Upper lobe of right lung (tissue), 1 donor: ENCODE measurements at places on chromosomes 12 and 14. TPM values are rescaled to one million over a fixed set of nuclear protein-coding genes. Genes with fewer than 3 reads are reported as not detected.

OR4E2 gene
- total RNA-seq, result not detected

PTPRB gene
- total RNA-seq, result 196 TPM

KCNC2 gene
- total RNA-seq, result not detected

UTP20 gene
- 14.0 TPM for total RNA-seq

ZNF891 gene
- 2.4 TPM for total RNA-seq

IFNG-AS1 gene
- not detected for total RNA-seq

MARS1 gene
- total RNA-seq, result 141 TPM
